ENCODE measurements at places on chromosomes 4 and X.

GRCh38 chrX:40188573-40189417, 91.0 kb upstream of the BCOR start:
- no peak for DNase-seq

GRCh38 chrX:132463411-132463810, 25.4 kb downstream of the MBNL3 start:
- peak; percentile 38 for DNase-seq

- no peak for DNase-seq
These were observed 21.5 kb downstream of the SUPT20HL2 start for GRCh38 chrX:24292353-24292752.

- DNase-seq, result no peak
These were observed 1061.9 kb upstream of the TENM3 start for GRCh38 chr4:181181331-181181730.

GRCh38 chr4:30116401-30116800, 603.8 kb upstream of the PCDH7 start:
- DNase-seq, result no peak

- no peak for DNase-seq
These were observed 93.2 kb downstream of the EFNB1 start for GRCh38 chrX:68922013-68922412.

- DNase-seq, result no peak
These were observed 56.7 kb downstream of the PRPS1 start for GRCh38 chrX:107684956-107685385.

GRCh38 chrX:114071412-114071811, 512.5 kb upstream of the HTR2C start:
- no peak for DNase-seq

- DNase-seq, result no peak
These were observed 75.6 kb downstream of the NPY1R start for GRCh38 chr4:163256680-163257343.

- no peak for DNase-seq
These were observed 43.4 kb downstream of the MOB1B start for GRCh38 chr4:70945452-70946055.

GRCh38 chr4:128068918-128069317, 7.8 kb downstream of the LARP1B start:
- no peak for DNase-seq

DNA sequence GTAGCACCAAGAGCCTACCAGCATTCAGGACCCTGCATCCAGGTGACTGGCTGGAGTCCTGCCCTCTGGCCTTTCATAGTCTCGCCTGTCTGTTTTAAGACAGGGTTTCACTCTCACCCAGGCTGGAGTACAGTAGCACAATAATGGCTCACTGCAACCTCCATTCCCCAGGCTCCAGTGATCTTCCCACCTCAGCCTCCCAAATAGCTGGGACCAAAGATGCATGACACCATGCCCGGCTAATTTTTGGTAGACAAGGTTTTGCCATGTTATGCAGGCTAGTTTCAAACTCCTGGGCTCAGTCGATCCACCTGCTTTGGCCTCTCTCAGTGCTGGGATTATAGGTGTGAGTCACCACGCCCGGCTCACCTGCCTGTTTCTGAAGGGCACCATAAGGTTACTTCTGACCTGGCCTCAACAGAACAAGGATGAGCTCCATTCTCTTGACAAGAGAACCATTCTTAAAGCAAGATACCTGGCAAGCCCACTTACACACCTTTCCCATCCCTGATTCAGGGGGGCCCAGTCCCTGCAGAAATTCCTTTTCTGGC, 6.7 kb downstream of the RPS4X start:
- no peak for DNase-seq

GRCh38 chr4:147830987-147831386, 99.1 kb downstream of the ARHGAP10 start:
- no peak for DNase-seq

DNA sequence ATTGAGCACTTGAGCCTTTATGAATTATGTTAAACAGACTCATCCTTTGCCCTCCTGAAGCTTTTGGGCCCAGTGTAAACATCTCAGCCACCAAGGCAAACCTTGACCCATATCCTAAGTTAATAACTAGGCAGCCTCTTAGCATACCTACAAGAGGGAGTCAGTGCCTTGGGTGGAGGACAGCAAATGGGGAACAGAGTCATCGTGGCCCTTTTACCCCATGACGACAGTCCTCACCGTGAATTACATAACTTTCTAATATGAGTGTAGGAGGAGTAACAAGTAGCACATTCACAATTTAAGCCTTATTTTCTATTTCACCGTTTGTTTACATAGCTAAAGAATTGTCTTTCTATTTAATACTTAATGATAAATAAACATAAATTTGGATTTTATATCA, 16.8 kb downstream of the CLDN22 start:
- no peak for DNase-seq

GRCh38 chr4:109699553-109700225, 3.6 kb downstream of the CASP6 start:
- DNase-seq, result no peak

GRCh38 chr4:24422644-24423043, 161.7 kb downstream of the DHX15 start:
- DNase-seq, result no peak

GRCh38 chr4:189547559-189547958, 393.1 kb upstream of the FRG1 start:
- no peak for DNase-seq

DNA sequence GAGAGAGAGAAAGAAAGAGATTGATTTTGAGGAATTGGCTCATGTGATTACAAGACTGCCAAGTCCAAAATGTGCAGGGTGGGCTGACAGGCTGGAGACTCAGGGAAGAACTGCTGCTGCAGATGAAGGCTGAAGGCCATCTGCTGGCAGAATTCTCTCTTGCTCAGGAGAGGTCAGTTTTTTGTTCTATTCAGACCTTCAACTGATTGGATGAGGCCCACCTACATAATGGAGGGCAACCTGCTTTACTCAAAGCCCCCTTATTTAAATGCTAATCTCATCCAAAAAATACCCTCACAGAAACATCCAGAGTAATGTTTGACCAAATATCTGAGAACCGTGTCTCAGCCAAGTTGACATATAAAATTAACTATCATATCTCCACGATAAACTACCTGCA, 38.2 kb upstream of the MAMLD1 start:
- no peak for DNase-seq

DNA sequence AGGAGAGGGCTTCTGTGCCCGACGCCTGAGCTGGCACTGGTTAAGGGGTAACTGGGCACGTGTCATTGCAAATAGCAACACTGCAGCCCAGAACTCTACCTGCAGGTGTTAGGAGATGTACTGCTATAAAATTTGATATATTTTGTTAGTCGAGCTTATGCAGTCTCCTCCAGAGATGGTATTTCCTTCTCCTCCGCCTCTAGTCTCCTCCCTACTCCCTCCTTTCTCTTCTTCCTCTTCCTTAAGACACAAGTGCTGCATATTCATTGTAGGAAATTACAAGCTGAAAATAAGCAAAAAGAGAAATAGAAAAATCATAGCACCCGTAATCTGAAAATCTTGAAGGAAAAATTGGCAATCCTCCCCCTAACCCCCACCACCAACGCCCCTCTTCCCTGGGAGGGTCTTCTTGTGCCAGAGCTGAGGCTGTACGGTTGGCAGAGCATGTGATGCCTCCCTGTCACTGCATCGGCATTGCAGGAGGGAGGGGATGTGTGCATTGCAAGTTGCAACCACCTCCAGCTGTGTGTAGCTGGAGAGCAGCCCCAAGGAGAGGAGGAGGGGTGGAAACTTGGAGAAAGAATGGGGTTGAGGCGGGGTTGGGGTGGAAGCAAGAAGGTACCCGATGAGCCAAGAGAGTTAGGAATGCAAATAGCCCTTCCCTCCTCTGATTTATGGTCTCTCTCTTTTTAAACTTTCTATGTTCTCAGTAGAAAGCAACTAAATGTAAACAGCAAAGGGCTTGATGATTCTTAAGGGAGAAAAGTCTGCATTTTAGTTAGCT, 48.3 kb upstream of the MND1 start:
- DNase-seq, result no peak

GRCh38 chrX:45513042-45513441, 312.4 kb upstream of the DIPK2B start:
- no peak for DNase-seq

DNA sequence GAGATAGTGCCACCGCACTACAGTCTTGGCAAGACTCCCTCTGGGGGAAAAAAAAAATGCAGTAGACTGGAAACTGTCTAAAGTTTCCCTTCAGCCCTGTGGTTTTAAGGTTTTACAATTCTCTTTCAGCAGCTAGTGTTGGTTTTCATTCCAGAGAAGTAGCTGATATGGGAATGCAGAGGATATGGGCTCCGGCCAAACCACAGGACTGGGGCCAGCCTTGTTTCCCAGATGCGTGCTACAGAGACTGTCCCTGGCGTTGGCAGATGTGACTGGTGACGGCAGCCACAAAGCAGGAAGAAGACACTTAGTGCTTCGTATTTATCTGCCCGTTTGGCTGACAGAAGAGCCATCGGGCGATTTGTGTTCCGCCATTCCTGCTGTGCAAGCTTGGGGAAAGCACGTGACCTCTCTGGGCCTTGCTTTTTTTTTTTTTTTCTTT, 43.2 kb downstream of the ZBTB49 start:
- no peak for DNase-seq

- peak; percentile 10 for DNase-seq
These were observed 26.6 kb downstream of the ZRSR2 start for GRCh38 chrX:15816886-15817285.

DNA sequence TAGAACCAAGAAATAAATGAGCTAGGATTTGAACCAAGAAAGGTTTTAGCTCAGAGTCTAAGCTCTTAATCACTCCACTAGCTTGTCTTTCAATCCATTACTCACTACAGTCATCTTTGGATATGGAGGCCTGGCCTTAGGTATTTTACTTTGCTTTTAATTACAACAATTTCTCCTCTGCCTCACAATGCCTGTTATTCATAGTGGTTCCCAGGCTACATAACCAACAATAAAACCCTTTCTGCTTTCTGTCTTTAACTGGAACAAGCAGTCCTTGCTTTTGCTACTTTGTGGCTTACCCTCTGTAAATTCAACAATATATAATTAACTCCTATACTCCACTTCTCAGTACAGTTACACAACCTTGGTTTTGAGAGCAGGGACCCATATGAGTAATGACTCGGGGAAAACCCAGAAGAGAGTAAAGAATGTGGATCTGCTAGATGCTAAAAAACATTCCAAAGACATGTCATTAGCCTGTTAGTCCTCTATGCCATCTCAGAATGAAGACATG, 94.7 kb upstream of the NAP1L5 start:
- DNase-seq, result no peak

DNA sequence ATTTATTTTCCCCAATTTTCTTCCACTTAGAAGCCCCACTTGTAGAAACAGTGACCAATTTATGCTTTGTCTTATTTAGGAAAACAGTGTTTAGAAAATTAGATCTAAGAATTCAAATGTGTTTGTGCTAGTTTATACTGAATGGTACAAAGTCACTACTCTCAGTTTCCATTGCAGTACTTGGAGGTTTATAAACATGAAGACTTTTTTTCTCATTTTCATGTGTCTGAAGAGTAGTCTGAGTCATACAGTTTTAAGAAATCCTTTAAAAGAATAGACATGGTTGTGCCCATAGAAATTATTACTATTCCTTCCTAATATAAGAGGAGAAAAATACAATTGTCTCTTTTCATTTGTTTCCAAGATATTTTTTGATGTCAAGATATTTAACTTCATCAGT, 458.7 kb downstream of the NAF1 start:
- no peak for DNase-seq

- no peak for DNase-seq
These were observed 33.8 kb downstream of the OTUD6A start for GRCh38 chrX:70096052-70096451.

DNA sequence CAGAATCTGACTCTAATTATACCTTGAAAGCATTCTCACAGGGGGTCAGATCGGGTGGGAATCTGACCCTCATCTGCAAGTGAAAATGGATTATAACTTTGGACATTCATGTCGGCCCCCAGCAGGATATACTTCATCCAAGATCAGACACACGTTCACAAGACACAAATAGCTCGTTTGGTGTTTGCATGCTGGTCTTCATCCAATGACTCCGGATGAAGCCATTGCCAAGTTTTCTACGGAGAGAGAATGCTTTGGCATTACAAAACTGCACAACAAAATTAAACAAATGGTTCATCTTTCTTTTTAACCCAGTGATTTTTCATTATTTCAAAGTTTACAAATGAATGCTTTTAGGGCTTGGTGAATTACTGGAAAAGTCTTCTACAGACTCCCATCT, 105.5 kb downstream of the MID1 start:
- no peak for DNase-seq
